NCI-H1930 (cell line): ENCODE measurements at places on chromosomes 12 and 14.

DNA sequence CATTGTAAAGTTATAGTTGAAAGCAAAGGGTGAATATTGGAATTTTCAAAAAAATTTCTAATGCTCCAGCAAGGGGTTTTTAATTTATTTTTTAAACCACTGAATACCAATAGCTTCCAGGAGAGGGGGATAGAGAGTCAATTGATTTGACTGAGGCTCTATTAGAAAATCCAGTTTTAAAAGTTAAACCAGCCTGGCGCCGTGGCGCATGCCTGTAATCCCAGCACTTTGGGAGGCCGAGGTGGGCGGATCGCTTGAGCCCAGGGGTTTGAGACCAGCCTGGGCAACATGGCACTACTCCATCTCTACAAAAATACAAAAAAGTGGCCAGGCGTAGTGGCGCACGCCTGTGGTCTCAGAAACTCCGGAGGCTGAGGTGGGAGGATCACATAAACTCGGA lies 150.1 kb downstream of the SLC38A4 start:
- no peak for DNase-seq

- no peak for DNase-seq
Measured at GRCh38 chr12:107801150-107801549, 26.6 kb downstream of the ASCL4 start.

GRCh38 chr14:66137081-66137480 lies 349.1 kb upstream of the CCDC196 start:
- DNase-seq: no peak

DNA sequence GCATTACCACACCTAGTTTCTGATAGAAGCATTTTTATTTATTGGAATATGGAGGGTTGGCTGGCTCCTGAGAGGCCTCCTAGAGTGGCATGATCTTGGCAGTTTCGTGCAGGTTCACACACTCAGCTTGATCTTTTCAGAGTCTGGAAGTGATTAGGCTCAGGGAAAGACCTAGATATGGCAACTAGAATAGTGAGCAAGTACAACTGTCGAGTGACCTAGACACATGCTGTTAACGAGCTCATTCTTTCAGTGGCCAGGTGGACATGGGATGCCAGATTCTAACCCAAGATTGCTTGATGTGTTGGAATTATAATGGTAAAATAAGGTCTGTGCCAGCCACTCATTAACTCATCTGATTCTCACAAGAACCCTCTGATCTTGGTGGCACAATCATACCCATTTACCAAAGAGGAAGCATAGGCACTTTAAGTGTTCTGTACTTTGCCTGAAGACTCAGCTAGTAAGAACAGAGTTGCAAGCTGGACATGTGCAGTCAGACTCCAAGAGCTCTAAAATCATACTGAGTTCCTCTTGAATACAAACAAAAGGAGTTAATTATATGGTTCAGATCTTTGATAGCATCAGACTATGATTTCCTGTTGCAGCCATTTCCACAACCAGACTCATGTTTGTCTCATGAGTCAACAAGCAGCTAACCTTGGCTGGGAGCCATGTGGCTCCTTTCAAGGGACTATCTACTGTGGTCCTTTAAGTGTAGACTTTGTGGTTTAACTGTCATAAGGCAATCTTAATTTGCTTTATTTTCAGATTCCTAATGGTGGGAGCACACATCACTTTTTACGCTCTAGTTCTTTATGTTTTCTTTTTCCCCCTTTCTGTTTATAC lies 144.2 kb downstream of the PLEKHA5 start:
- DNase-seq: no peak

DNA sequence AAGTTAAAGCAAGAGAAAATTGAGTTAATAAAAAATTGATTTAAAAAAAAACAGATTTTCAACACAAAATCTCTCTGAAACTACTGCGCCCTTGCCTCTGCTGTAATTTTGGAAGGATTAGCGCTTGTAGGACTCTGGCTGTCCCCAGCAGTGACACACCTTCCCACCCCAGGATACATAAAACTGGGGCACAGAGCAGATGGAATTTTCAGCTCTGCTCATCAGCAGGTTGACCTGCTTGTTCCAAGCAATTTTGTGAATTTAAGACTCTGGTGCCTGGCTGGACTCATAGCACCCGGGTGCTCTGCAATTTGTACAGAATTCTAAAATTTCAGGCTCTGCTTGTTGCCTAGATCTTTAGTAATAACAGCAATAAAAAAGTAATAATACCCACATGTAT lies 257.8 kb upstream of the GARIN6 start:
- DNase-seq: no peak

GRCh38 chr12:120879102-120879501 lies 25.1 kb downstream of the SPPL3 start:
- no peak for DNase-seq

DNA sequence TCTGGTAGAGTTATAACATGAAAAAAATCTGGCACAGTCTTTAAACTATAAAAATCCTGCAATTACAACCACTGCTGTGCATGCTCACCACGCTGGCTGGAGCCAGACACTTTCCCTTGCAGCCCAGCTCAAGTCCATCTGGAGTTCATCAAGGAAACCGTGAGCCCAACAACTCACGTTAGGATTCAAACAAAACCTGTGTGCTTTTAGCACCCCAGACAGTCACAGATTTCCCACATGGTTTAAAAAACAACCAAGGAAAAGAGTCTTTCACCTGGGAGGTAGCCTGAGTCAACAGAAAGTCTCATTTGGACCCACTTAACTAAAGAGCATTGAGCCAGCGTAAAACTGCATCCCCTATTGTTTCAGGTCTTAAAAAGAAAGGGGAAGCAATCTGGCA lies 4.7 kb downstream of the LRIG3 start:
- DNase-seq: peak; percentile 27

DNA sequence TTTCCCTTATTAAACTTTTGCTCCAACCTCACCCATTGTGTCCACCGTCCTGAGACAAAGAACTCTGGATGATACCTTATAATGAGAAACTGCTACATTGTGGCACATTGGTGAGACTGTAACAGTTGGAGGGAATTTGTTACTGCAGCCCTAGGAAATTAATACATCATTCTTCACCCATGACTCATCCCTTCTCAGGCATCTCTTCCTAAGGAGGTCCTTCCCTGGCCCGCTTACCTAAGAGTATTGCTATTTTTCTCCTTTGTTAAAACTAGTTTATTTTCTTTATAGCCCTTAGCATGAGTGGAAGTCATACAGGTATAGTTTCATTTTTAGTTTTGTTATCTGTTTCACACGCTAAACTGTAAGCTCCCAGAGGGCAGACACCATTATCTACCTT lies 87.1 kb downstream of the TMEM260 start:
- no peak for DNase-seq

DNA sequence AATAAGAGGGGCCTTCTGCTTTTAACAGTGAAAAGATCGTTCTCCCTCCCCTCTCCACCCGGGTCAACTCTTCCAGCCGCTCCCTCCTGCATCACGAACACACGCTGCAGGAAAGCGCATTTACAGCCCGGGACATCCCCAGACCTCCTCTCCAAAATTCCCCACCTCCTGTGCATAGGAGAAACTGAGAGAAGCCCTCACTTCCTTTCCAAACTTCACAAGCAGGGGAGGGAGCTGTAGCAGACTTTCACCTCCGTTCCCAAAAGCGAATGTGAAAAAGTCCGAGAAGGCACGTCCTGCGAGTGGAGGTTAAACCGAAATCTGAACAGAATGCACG lies 513 bp downstream of the BCAT1 start:
- DNase-seq: no peak

GRCh38 chr12:103833891-103834290 lies 7.1 kb downstream of the NT5DC3 start:
- no peak for DNase-seq

DNA sequence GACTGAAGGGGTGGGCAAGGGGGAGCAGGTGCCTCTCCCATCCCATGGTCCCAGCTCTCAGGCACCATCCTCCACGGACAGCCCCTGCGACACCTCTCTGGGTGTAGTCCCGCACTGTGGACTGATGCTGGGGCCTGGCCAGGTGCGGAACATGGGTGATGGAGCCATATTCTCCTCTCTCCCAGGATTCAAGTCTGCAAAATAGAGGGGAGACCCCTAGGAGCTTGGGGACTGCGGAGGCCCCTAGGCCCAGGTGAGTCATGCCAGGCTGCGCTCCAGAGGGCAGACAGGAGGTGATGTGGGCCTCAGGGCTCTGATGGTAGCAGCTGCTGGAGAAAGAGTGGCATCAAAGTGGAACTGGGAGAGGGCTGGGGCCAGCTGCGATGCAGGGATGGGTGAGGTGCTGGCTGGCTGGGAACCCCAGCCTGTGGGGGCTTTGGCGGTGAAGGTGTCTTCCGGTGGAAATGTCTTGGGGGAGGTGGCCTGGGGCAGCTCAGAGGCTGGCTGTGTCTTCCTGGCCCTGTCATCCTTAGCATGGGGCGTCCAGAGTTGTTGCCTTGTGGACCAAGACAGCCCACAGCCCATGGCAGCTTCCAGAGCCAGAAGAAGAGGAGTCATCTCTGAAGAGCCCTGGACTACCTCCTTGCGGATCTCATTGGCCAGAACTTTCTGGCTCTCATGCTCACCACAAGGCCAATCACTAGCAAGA lies 149.1 kb downstream of the KIF26A start:
- no peak for DNase-seq

DNA sequence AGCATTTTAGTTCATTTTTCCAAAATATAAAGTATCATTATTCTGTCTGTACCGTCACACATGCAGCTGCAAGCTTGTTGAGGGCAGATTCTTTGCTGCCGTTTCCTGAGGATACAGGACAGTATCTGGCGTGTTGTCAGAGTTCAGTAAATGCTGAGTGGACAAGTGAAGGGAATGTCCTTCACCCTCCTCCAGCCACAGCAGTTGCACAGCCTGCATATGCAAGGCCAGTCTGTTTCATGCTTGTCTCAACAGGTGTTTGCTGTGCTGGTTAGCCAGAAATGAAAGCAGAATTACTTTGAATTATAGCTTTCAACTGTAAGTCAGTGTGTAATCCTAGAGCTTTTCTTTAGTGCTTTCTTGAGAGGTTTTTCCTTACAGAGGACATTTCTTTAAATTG lies 36.5 kb downstream of the TDP1 start:
- no peak for DNase-seq

GRCh38 chr12:93135286-93136239 lies 206.5 kb upstream of the EEA1 start:
- DNase-seq: no peak

- no peak for DNase-seq
Measured at GRCh38 chr12:50734409-50735263, 29.3 kb upstream of the ATF1 start.

- no peak for DNase-seq
Measured at GRCh38 chr12:95960241-95960640, 17.1 kb downstream of the AMDHD1 start.

GRCh38 chr14:64953661-64954060 lies 11.1 kb upstream of the GPX2 start:
- DNase-seq: no peak

DNA sequence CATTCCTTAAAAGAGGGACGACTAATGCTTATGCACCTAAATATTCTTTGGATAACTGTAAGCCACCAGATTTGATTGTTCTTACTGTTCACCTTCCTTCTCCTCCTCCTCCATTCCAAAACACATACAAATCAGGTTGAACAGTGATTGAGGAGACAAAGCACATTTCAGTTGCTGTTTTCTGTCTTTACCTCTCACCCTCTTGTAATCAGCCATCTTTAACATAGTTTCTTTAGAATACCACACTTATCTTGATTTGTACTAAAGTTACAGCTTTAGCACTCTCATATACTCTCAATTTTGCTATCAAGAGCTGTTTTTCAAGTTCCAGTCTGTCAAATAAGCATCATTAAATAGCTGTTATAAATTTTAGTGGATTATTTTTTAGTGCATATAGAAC lies 338.3 kb upstream of the RGS6 start:
- no peak for DNase-seq

GRCh38 chr14:87877877-87878276 lies 115.1 kb downstream of the GALC start:
- DNase-seq: no peak

- DNase-seq: no peak
Measured at GRCh38 chr12:101963697-101964096, 86.3 kb downstream of the DRAM1 start.

- DNase-seq: no peak
Measured at GRCh38 chr14:52119030-52119429, 50.2 kb upstream of the NID2 start.

GRCh38 chr12:30462249-30462648 lies 233.4 kb downstream of the IPO8 start:
- DNase-seq: no peak

DNA sequence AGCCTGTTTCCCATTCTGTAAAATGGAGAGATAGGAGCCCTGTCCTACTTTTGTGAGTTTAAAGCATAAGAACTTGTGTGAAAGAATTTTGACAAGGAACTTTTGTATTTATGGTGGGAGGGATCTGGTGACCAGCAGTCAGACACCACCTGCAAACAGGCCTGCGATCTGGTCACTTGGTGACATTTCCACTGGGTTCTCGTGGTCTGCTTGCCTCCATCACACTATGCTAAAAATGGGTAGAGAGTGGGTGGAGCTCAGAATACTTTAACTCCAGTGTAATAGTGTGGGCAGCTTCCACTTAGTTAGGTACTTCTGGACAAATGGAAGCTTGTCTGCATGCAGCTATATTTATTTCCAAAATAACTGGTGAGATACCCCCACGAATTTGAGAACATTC lies 26.5 kb upstream of the PLXNC1 start:
- no peak for DNase-seq

DNA sequence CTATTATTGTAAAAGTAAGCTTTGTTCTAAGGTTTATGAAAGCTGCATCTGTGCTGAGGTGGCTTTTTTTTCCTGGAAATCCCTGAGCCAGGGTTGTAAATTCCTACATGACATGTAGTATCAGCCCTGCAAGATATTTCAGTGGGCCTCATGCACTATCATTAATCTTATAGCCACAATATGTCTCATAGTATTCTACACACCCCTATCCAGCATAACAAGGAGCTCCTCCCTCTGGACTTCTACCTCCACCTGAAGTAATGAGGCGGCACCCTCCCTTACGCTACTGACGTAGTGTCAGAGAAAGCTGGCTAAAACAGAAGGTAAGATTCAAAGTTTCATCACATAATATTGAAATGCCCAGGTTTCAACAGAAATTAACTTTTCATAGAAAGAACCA lies 35.5 kb downstream of the SLC5A8 start:
- DNase-seq: no peak

DNA sequence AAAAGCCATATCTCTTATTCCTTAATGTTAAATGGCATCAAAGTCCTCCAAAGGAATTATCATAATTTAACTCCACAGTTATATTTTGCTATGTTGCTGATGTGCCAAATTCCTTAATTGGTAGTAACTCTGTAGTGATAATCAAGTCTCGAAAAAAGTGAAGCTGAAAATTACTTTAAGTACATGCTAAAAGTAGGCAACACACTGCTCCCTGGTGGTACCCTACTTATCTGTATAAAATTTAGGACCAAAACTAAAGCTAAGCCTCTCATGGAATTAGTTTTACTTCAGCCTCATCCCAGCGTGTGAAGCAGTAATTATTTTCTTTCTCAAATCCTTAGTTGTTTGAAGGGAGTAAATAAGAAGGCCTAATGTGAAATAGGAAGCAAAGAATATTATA lies 132.8 kb downstream of the TTLL5 start:
- no peak for DNase-seq
